Stimulated activated CD8-positive, alpha-beta memory T cell treated with anti-CD3 and anti-CD28 coated beads, Interleukin-7, amount 100 ng/mL, for 1 hour (primary cell): ENCODE measurements at places on chromosomes 7 and 10.

- DNase-seq, result peak; percentile 21
These were observed 164.4 kb downstream of the GLRX3 start for GRCh38 chr10:130300608-130301020.

GRCh38 chr10:24114556-24114955 is 94.4 kb upstream of the KIAA1217 start:
- no peak for DNase-seq

- DNase-seq, result no peak
These were observed 42.0 kb upstream of the PDZD8 start for GRCh38 chr10:117417196-117417595.

DNA sequence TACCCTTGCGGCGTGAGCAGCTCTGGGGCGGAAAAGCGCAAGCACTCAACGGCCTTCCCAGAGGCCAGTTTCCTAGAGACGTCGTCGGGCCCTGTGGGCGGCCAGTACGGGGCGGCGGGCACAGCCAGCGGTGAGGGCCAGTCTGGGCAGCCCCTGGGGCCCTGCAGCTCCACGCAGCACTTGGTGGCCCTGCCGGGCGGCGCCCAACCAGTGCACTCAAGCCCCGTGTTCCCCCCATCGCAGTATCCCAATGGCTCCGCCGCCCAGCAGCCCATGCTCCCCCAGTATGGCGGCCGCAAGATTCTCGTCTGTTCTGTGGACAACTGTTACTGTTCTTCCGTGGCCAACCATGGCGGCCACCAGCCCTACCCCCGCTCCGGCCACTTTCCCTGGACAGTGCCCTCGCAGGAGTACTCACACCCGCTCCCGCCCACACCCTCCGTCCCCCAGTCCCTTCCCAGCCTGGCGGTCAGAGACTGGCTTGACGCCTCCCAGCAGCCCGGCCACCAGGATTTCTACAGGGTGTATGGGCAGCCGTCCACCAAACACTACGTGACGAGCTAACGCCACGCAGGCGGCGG is 12.6 kb downstream of the TRIM8 start:
- DNase-seq, result no peak

DNA sequence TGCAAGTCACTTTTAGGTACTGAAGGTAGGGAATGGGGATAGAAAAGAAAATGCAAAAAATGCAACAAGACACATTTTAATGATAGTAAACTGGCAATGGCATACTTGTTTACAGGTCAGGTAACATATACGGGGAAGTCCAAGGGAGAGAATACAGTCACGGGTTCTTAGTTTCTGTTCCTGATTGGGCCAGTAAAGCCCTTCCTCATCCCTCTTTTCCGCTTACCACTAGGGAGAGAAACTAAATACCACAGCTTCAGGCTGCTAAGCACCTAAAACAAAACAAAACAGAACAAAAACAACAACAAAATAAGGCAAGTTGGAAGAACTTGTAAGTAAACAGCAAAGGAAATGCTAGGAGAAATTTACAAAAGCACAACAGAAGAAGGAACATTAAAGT is 65.2 kb upstream of the OGDHL start:
- no peak for DNase-seq

DNA sequence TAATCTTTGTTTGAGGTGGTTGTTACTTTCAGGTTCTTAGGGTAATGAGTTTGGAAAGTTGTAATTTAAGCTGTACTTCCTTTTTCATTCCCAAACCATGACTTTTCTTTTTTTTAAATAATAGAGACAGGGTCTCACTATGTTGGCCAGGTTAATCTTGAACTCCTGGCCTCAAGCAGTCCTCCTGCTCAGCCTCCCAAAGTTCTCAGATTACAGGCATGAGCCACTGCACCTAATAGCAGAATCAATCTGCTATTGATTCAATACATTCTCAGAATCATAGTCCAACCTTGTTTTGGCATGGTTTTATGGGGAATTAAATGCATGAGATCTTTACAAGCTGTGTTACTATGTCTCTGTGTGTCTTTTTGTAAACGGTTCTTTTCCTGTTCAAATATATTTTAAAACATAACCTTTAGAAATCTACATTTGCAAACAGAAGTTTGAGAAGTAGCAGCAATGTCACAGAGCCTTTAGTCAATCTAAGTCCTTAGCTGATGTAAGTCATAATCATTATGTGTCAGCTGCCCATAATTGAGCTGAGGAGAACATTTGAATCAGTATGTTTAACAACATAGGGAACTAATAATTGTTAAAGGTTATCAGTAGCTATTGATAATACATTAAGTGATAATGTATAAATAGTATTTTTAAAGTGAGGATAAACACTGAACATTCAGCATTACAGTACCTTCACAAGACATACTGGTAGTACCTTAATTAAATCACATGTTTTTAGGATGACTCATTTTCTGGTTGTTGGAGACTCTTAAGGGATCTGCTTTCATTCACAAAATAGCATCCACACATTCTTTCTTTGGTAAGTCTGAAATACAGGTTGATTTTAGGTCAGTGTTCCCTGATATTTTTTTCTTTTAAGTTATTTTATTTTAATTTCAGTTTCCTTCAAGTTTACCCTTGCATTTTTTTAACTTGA is 8.8 kb downstream of the INPP5F start:
- no peak for DNase-seq

DNA sequence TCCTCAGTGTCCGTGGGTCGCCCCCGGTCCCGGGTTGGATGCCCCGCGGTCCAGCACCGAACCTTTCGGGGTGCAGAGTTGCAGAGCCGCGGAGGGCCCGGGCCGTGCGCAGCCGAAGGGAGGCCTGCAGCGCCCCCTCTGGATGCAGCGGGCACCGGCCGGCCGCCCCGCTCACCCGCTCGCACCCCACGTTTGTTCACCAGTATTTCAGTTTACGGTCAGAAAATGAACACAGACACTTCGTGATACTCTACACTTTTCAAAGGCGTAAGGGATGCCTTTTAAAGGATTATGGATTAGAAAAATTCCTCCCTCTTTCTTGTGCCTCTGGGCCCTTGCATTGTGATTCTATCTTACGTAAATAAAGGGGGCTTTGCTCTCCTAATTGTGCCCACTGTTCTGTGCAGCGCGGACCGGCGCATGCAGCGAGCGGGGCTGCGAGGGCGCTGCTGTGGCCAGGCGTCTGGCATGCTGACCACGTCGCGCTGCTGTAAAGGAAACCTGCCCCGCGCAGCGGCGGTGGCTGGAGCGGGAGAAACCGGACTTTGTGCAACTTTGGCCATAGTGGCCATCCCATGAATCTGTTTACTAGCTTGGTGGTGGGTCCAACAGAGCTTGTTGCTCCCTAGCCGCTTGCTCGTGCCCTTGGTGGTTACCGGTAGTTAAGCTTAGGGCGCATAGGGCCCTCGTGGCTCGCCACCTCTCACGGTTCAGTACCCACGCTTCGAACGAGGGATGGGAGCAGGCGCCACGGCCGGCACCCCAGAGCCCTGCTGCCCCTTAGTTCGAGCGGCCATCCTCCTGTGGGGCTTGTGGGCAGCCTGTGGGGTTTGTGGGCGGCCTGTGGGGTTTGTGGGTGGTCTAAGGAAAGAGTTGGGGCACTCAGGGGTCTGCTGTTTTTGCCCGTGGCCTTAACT is 739 bp upstream of the MEST start:
- DNase-seq, result no peak

- no peak for DNase-seq
These were observed 15.4 kb upstream of the MEST start for GRCh38 chr7:130476297-130477150.

- no peak for DNase-seq
These were observed 471.3 kb downstream of the PARD3 start for GRCh38 chr10:34343764-34344163.

DNA sequence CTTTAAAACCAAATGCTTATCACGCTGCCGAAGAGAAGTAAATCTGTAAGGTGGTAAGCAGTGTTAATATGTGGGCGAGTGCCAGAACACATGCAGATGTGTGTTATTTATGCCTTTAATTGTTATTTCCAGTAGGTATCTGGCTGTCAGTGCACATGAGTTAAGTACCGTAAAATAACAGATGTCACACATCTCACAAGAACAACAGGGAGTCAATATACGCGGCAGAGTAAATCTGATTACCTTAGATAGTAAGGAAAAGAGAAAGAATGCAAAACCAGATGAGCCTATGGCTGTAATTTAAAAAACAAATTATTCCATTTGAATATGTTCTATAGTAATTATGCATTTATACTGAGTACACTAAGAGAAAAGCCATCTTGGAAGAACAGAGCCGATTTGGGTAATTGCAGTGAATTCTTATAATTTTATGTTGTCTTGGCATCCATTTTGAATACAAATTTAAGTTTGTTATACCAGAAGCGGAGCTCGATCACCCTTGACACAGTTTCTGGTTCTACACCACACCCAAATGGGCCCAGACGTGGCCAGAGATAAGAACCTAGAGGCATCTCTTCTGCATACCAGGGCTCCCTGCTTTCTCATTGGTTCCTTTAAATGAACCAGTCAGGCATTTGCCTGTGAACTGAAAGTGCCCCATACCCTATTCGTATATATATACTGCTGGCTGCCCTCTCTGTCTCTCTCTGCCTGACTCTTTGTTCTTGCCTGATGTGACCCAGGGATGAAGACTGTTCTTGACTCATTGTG is 34.8 kb downstream of the DNAJB9 start:
- no peak for DNase-seq

DNA sequence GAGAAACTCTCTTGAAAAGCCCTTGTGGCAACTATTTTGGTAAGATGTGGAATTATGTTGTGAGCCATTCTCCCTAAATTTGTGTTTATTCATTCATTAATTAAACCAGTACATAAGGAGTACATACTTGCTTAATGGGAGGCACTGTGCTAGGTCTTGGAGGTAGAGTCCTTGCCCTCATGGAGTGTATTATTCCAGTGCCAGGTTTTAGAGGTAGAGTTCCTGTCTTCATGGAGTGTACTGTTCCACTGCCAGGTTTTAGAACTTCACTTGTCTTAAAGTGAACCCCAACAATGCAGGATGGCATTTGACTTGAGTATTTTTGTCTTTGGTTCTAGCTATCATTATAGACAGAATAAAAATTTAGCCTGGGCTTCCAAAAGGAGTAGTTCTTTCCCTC is 8.8 kb downstream of the MXI1 start:
- DNase-seq, result no peak

DNA sequence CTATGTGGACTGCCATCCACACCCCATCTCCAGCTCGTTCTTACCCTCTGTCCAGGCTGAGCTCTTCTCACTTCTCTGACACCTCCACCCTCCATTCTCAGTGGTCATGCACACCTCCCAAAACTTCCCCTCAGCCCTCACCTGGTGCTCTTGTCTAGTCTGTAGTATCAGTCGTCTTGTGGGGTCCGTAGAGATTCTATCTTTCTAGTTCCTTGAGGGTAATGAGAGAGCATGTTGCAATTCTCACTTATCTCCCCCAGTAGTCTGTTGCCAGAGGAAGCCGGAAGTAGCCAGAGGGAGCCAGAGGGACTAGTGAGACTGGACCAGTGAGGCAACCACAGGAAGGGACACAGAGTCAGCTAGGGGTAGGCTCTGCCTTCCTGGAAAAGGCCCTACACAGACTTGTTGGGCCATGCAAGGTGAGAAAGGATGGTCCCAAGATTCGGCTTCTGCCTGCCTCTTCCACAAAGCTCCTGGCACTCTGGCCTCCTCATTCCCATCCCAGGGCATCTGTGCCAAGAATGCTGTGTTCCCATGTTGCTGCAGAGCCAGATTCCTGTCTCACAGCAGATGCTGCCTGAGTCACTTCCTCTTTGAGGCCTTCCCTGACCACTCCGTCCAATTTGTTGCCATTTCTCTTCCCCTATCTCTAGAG is 50.6 kb upstream of the DUSP5 start:
- no peak for DNase-seq

DNA sequence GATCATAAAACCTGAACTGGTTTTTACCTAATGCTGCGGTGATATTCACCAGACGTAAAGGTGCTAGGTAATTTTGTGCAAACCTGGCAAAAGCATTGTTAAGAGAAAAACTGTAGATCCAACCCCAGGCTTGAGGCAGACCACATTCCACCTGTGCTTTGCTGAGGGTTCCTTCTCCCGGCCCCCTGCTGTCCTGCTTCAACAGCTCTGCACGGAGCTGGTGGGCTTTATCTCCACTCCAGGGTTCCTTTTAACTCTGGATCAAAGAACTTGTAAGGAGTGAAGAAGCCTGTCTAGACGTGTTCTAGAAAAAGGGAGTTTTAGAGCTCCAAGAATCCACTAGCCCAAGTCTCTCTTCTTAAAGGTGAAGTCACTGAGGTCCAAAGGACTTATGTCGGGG is 87.5 kb upstream of the NMT2 start:
- DNase-seq, result no peak

- no peak for DNase-seq
These were observed 146.0 kb downstream of the TNS3 start for GRCh38 chr7:47435889-47436312.

DNA sequence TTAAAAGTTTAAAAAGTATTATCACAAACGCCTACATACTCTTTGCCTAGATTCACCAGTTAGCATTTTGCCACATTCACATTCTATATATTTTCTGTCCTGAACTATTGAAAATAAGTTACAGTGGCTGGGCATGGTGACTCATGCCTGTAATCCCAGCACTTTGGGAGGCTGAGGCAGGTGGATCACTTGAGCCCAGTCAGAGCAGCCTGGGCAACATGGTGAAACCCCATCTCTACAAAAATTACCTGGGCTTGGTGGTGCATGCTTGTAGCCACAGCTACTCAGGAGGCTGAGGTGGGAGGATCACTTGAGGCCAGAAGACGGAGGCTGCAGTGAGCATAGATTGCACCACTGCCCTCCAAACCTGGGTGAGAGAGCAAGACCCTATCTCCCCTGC is 5.3 kb downstream of the ARPC1A start:
- DNase-seq, result no peak

- no peak for DNase-seq
These were observed 119.8 kb downstream of the SPAG6 start for GRCh38 chr10:22464966-22465629.

DNA sequence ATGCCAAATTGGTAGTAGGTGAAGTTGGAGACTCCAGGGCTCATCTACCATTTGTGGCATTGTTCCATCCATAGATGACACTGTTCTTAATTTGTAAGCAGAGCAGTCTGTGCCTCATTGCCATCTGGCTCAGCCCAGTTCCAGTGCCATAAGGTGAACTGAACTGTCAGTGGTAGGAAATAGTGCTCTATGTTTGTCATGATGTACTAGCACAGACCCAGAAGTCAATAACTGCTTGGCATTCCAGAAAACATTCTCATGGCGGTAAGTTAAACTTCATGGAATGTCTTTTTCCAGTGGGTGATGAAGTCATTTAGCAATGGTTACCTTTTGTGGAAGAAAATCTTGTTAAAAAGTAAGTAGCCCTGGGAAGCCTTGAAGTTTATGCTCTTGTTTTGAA is 302.7 kb downstream of the SUGCT start:
- DNase-seq, result no peak

GRCh38 chr10:104527013-104527412 is 114.1 kb upstream of the SORCS3 start:
- DNase-seq, result no peak

DNA sequence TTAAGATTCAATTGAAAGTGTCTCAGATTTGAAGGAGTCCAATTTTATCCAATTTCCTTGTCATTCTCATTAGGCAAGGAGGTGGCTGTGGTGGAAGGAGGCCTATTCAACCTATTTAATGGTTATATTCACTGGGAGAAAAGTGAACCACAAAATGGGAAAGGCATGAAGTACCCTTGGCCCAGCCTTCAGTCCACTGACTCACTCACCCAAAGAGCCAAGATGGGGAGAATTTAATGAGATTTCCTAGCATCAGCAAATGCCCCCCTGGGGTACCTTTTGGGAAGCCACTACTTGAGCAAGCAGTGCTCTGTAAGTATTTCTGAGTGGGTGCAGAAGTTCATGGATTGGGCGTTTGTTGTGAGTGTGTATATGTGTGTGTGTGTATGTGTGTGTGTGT is 144.1 kb downstream of the NRP1 start:
- no peak for DNase-seq
